Kasumi-1 (cell line): ENCODE measurements at places on chromosomes 16 and 17.

DNA sequence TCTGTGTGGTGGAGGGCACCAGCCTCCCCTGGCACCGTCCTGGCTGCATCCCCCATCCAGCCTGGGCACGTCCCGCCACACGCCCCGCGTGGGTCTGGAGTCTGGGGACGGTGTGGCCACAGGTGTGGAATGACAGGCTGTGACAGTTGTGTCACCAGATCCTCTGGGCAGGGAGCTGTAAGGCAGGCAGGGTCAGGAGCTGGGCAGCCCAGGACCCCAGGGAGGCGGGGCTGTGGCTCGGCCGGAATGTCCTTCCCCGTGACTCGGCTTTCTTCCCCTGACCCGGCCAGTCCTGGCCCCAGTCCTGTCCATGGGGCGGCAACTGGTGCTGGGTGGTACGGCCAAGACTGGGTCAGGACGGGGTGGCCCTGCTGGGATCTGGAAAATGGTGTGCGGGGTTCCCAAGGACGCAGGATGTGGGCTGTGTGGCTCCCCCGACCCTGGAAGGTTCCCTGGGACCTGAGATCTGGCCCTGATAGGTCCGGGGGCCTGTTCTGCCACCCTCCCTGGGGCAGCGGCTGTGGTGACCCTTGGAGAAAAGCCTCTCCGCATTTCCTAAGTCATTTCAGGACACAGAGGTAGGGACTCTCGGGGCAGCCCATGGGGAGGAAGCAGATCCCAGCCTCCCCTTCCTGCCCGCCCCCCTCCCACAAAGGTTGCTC is 3.3 kb upstream of the SLC16A3 start:
- no peak for DNase-seq

DNA sequence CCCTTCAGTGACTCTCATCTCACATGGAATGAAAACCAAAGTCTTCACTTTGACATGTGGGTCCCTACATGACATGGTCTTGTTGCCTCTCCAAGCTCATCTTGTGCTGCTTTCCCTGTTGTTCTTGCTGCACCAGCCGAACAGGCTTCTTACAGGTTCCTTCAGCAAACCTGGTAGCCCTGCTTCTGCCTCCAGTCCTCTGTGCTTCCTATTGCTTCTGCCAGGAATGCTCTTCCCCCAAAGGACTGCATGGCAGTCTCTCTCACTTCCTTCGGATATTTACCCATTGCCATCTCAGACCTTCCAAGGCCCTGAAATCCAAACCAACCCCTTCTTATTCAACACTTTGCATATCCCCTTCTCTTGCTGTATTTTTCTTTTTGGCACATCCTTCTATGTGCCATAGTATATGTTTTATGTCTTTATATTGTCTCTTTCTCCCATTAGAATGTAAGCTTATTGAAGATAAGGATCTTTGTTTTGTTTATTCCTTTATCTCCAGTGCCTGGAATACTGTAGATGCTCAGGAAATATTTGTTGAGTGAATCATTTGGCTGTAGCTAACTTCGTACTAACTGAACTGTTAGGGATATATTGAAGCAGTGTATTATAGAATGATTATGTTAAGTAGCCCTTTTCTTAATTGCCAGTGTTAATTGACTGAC is 57.9 kb upstream of the SLC12A3 start:
- no peak for DNase-seq

DNA sequence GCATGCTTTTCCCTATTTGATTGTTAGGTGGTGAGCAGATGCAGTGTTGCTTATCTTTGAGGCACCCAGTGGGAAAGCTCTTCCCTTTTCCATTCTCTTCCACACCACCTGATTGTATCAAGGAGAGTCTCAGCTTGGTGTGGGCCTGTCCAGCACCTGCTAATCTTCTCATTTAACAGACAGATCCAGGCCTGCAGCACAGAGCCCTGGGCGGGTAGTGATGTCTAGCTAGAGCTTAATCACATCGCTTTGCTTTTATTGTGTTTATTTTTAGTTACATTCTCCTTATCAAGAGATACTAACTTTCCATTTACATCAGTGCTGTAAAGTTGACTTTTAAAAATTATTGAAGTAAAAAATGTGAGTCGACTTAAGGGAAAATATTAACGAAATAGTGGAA is 24.2 kb downstream of the FOXL1 start:
- DNase-seq: no peak

GRCh38 chr17:14310605-14311004 is 9.7 kb downstream of the HS3ST3B1 start:
- DNase-seq: no peak

DNA sequence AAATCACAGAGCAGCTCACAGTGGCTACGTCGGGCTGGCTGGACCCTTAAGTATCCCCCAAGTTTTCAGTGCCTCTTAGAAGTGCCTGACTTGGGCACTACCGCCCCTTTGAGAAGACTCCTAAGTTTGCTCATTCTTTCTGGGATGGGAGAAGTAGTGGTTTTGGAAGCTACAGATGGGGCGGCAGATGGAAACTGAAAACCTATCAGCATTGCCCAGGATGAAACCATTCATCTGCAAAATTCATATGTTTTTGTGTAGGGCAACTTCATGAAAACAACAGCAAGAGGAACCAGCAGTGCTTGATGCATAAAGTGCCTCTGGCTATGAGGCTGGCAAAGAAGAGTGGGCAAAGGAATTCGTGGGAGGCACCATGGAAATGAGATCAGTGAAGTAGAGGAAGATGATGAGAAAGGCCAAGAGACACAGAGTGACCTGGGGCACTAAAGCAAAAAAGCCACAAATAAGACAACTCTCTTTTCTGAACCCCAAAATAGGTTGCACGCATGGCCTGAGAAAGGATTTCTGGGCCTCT is 277.1 kb downstream of the XYLT1 start:
- no peak for DNase-seq

- no peak for DNase-seq
Observed at GRCh38 chr17:81388612-81389367, 6.5 kb upstream of the BAHCC1 start.

GRCh38 chr17:9971991-9972390 is 66.9 kb upstream of the RCVRN start:
- no peak for DNase-seq

GRCh38 chr17:1555651-1556471 is 6.7 kb downstream of the PITPNA start:
- DNase-seq: peak; percentile 51

DNA sequence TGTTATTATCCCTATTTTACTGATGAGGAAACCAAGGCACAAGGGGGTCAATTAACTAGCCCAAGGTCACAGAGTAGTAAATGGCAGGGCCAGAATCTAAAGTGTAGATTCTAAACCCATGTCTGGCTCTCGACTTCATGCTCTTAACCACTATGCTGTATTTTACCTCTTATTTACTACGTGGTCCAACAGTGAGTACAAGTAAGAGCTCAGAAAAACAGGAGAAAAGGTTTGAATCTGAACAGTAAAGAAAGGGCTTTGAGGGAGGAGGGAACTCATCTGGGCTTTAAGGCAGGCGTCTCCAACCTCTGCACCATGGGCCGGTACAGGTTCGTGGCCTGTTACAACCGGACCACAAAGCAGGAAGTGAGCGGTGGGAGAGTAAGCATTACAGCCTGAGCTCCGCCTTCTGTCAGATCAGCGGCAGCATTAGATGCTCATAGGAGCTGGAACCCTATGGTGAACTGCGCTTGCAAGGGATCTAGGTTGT is 62.9 kb downstream of the SMURF2 start:
- DNase-seq: peak; percentile 28

DNA sequence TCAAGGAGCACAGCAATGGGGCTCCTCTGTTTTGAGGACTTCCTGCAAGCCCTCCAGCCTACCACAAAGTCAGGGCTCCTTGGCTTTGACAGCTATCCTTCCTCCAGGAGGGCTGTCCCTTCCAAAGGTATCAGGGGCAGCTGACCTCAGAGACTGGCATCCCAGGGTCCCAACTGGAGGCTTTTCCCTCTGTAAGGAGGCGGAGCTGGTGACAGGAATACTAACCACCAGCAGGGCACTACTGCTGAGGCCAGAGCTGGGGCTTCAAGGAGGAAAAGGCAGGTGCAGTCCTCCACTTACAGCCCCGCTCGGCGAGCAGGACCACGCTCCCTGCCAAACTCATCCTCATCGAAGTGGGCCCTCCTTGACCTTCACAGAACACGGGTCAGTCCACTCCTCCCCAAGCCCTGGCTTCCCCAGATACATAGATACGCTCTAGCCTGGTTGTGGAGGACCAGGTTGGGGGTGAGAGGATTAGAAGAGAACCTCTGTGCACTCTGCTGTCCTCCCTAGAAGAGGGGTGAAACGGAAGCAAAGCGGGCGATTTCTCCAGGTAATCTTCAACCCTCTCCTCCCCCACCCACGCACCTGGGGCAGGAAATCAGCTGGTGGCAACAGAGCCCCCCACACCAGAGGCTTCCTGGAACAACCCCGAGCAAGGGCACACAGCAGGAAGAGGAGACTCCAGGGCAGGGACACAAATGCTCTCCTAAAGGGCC is 20.5 kb downstream of the ST3GAL2 start:
- DNase-seq: no peak

GRCh38 chr16:66932076-66932475 is 2.1 kb downstream of the CIAO2B start:
- DNase-seq: no peak

DNA sequence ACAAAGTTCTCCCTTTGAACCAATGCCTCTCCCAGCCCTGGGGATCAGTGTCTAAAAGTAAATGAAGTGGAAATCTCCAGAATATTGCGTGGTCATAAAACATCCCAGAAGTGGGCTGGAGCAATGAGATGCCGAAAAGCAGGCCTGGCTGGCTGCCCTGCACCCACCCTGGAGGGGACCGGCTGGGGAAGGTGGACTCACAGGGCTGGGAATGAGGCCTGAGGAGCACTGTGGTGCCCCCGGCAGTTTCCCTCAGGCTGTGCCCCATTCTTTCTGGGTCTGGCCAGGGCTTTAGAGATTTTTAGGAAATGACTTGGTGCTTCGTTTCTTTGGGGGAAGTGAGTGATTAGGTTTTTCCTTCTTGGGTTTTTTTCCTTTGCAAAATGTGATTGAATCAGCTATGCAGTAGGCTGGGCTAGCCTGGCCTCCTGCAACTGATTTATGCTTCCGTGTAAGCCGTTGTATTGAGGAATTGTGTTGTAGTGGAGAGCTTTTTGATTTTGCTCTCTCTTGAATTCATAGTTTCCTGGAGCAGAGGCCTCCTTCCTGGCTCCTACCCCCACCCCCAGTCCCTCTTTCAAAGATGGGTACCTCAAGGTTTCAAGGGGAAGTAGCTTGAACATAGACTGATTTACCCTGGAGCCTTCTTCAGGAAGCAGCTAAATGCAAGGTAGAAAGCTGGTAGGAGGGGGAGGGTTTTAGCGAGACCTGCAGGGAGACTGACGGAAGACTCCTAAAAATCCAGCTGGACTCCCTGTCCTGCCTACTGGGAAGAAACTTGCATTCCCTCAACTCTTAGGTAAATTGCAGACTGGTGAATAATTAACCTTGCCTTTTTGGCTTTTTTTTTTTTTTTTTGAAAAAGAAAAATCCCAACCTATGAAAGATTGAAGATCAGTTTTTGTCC is 170.2 kb downstream of the RAB11FIP4 start:
- DNase-seq: peak; percentile 52

- DNase-seq: no peak
Observed at GRCh38 chr16:381012-381788, 578 bp downstream of the PGAP6 start.

GRCh38 chr17:40818733-40819527 is 3.5 kb downstream of the KRT10 start:
- DNase-seq: peak; percentile 51

- no peak for DNase-seq
Observed at GRCh38 chr17:19270704-19271611, 33.8 kb downstream of the EPN2 start.

DNA sequence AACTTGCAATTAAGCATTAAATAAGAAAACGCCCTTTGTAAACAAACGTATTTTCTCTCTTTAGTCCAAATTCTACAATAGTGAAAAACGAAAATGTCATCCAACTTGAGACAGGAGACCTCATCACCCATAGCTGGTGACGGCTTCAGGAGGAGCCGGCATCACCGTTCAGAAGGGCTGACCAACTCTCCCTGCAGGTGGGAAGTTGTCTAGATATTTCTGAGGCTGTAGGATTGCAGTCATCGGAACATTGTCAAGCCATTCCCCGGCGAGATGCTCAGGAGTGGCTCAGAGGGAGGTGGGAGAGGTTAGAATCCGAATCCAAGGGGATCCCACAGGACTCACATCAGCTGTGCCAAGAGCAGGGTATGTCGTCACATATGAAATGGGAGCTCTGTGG is 76.7 kb downstream of the RBFOX3 start:
- DNase-seq: no peak

- no peak for DNase-seq
Observed at GRCh38 chr17:31515267-31515666, 123.8 kb downstream of the RAB11FIP4 start.

GRCh38 chr17:18031955-18032354 is 7.0 kb downstream of the ATPAF2 start:
- no peak for DNase-seq

GRCh38 chr17:42819939-42820535 is 4.0 kb downstream of the BECN1 start:
- peak; percentile 85 for DNase-seq

GRCh38 chr17:66525338-66525737 is 222.9 kb downstream of the PRKCA start:
- DNase-seq: no peak

DNA sequence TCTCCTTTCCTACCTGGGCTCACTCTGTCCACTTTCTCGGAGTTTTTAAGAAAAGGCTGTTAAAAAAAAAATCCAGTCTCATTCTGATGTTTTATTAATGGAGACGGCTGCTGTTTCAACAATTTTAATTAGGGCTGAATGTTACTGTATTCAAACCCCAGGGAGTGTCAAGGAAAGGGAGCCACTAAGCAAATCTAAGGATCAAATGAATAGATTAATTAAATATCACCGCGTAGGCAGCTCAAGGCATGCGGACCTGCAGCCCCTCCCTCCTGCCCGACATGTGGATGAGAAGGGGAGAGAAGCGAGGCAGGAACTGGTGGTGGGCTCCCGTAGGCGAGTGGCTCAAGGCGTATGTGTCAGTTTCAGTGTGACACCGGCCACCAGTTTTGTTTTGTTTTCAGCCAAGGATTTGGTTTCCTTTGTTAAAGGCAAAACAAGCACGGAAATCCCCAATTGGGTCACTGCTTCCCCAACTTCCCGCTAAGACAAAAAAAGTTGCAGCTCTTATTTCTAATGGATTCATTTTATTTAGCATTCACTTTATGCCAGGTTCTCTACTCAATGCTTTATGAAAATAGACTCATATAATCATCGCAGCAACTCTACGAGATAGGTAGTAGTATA is 110.6 kb downstream of the GP2 start:
- no peak for DNase-seq

DNA sequence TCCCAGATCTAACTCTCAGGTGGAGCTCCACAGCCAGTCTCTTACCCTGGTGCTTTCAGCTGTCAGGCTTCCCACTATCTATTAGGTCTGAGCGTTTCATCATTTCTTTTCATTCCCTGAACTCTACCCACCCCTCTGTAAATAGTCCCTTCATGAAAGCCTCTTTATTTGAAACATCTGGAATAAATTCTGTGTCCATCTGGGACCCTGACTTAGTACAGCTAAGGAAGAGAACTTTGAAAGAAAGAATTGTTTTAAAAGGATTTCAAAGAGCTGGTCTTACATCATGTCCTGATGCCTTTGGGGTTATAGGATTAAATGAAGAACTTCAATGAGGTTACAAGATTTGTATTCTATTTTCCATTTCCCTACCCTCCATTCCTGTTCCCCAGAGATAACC is 388.5 kb upstream of the CA10 start:
- no peak for DNase-seq

GRCh38 chr17:76530811-76531485 is 6.6 kb downstream of the CYGB start:
- DNase-seq: no peak
